Chondrocyte (in vitro differentiated cells): ENCODE measurements at places on chromosomes 6 and 20. TPM values are rescaled to one million over a fixed set of nuclear protein-coding genes. Genes with fewer than 3 reads are reported as not detected.
A peak's percentile ranks its signal among the peaks of the same experiment; 100 is the strongest.

Gene BACH2
- 7.8 to 10.5 TPM (median 8.3 TPM) in 3 replicates for total RNA-seq

Gene ADGB
- not detected in 3 replicates for total RNA-seq

Gene IL17F
- not detected in 3 replicates for total RNA-seq

Gene DCDC2
- 0.15 to 0.30 TPM in 2 of 3 replicates, not detected in the other for total RNA-seq

Gene TAP2
- total RNA-seq = 16.3 to 28.0 TPM (median 20.3 TPM) in 3 replicates

Gene TSHZ2
- 0.28 to 0.37 TPM in 2 of 3 replicates, not detected in the other for total RNA-seq

Gene DEFB124
- not detected in 3 replicates for total RNA-seq

DNA sequence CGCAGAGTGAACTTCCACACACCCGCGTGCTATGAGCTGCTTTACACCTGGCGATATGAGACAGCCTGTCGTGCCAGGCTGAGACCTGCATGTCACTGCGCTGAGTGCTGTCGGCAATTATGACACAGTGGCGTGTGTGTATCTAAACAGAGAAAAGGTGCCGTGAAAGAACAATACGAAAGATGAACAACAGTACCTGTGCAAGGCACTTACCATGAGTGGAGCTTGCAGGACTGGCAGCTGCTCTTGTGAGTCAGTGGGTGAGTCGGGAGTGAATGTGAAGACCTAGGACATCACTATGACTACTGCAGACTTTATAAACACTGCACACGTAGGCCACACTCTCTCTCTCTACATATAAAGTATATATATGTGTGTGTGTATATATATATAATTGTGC lies 68.5 kb upstream of the DUSP22 start:
- no peak overlapping the region for H3K27ac ChIP-seq
- no peaks in the 10 kb centered on the region for H3K36me3 ChIP-seq
- no peak for DNase-seq
- H3K27me3 ChIP-seq = no peaks in the 10 kb centered on the region
- H3K4me1 ChIP-seq = peaks cover 13% of the 10 kb centered on the region

- H3K4me3 ChIP-seq = no peak overlapping the region
- peaks cover 14% of the 10 kb centered on the region for H3K27me3 ChIP-seq
- H3K27ac ChIP-seq = no peak overlapping the region
- H3K4me1 ChIP-seq = peaks cover 7% of the 10 kb centered on the region
- DNase-seq = no peak
Measured at GRCh38 chr6:159041181-159041580, 3.6 kb downstream of the TAGAP start.

DNA sequence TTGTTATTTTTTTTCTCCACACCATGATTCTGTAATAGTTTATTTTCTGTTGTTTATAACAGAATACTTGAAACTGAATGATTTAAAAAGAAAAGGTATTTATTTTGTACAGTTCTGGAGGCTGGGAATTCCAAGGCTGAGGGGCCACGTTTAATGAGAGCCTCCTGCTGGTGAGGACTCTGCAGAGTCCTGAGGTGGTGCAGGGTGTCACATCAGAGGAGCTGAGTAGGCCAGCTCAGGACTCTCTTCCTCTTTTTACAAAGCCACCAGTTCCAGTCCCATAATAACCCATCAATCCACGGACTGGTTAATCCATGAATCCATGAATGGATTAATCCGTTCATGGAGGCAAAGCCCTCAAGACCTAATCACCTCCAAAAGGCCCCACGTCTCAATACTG lies 71.6 kb downstream of the TFAP2A start:
- H3K27me3 ChIP-seq = no peaks in the 10 kb centered on the region
- H3K4me3 ChIP-seq = no peak overlapping the region
- H3K27ac ChIP-seq = no peak overlapping the region
- no peaks in the 10 kb centered on the region for H3K4me1 ChIP-seq

GRCh38 chr6:26296556-26296856 lies 68.5 kb upstream of the BTN3A2 start:
- peak overlapping the region; percentile 41 for H3K27ac ChIP-seq
- DNase-seq = no peak
- H3K4me3 ChIP-seq = no peak overlapping the region
- no peaks in the 10 kb centered on the region for H3K36me3 ChIP-seq
- H3K27me3 ChIP-seq = no peaks in the 10 kb centered on the region
- H3K4me1 ChIP-seq = peaks cover 21% of the 10 kb centered on the region

- DNase-seq = no peak
- no peak overlapping the region for H3K27ac ChIP-seq
- H3K36me3 ChIP-seq = no peaks in the 10 kb centered on the region
- no peaks in the 10 kb centered on the region for H3K4me1 ChIP-seq
- no peak overlapping the region for H3K4me3 ChIP-seq
- H3K27me3 ChIP-seq = peaks cover 6% of the 10 kb centered on the region
Measured at GRCh38 chr6:126891158-126891557, 227.3 kb upstream of the RSPO3 start.

DNA sequence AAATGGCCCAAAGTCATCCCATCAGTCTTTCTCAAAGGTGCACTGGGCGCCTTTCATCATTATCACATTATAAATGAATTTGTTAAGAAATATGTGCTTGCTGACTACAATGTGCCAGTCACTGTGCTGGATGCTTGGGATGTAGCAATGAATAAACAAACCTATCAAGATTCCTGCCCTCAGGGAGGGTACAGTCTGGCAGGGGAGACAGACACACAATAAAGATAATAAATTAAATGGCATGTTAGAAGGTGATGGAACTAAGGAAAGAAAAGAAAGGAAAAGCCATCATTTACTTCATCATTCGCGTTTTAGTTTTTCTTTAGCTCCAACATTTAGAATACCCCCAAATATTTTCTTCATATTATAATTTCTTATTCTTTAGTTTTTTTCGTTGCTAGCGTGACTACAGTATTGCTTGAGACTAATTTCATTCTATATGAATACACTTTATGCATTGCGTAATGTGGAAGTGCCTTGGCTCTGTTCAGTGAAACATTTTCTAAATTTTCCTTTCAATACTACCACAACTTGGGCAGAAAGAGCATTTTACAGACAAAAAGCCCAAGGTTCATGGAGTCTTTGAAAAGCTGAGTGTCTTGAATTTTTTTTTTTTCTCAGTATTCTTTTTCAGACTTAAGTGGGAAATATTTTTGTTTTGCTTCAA lies 48.7 kb upstream of the CITED2 start:
- H3K4me1 ChIP-seq = peaks cover 19% of the 10 kb centered on the region
- H3K4me3 ChIP-seq = no peak overlapping the region
- H3K27ac ChIP-seq = no peak overlapping the region
- peaks cover 1% of the 10 kb centered on the region for H3K36me3 ChIP-seq
- DNase-seq = no peak

DNA sequence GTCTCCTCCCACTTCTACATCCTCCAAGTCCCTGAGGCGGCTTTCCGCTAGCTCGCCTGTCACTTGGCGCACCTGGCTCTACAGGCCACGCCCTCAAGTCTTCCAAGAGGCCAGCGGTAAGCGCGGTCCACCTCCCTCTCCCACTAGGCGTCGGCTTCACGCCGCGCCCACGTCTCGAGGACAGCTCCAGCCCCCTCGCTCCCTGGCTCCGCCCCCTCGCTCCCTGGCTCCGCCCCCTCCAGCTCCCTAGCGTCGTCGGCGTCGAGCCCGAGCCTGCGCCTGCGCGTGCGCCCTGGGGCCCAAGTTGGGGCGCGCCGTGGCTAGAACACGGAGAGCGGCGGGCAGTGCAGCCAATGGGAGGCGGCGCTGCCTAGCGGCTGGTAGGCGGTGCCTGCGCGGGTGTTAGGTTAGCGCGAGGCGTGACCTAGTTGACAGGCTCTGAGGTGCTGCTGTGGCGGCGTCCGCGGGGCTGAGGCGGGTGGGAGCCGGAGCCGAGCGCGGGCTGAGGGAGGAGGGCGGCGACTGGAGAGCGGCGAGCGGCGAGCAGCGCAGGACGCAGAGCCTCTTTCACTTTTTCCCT lies at the start of gene MACROD2:
TSS of gene MACROD2 (plus strand) at position 431 of the 580 bp plus-strand sequence.
- peaks cover 6% of the 10 kb centered on the region for H3K4me1 ChIP-seq
- peaks cover under 1% of the 10 kb centered on the region for H3K27me3 ChIP-seq
- H3K4me3 ChIP-seq = peak within 1 kb of the TSS; percentile 82
- DNase-seq = peak; percentile 95
- H3K36me3 ChIP-seq = peaks cover 3% of the 10 kb centered on the region

GRCh38 chr6:138593909-138594757 lies 94.8 kb upstream of the NHSL1 start:
- no peaks in the 10 kb centered on the region for H3K36me3 ChIP-seq
- H3K27me3 ChIP-seq = no peaks in the 10 kb centered on the region
- no peak for DNase-seq
- peaks cover 24% of the 10 kb centered on the region for H3K4me1 ChIP-seq
- H3K4me3 ChIP-seq = peak overlapping the region; percentile 66
- peak overlapping the region; percentile 96 for H3K27ac ChIP-seq

GRCh38 chr20:50859161-50859560 lies 64.3 kb downstream of the BCAS4 start:
- no peak for DNase-seq
- no peaks in the 10 kb centered on the region for H3K36me3 ChIP-seq
- H3K27ac ChIP-seq = no peak overlapping the region

GRCh38 chr6:25410102-25410501 lies 130.9 kb downstream of the CARMIL1 start:
- H3K4me3 ChIP-seq = no peak overlapping the region
- peaks cover 29% of the 10 kb centered on the region for H3K4me1 ChIP-seq
- H3K27ac ChIP-seq = no peak overlapping the region
- H3K36me3 ChIP-seq = no peaks in the 10 kb centered on the region
- no peak for DNase-seq

DNA sequence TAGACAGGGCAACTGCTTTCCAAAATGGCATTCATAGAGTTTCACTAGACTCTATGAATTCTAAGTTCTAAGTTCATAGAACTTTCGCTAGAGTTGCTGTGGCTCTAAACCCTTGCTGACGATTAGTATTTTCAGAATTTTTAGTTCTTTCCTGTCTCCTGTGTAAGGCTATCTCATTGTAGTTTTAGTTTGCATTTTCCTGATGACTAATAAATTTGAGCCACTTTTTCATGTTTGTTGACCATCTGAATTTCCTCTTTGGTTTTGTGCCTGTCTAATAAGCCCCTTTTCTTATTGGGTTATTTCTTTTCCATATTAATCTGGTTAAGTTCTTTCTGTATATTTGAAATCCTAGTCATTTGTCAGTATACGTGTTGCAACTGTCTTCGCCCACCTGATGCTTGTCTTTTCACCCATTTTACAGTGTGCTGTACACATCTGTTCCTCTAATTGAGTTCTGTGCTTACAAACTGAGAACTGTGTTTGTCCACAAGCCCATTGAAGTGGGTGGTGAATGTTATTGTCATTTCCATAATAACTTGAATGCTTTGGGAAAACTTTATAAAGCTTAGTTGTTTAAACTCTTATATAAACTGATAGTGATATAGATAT lies 177.7 kb upstream of the CDYL start:
- no peaks in the 10 kb centered on the region for H3K27me3 ChIP-seq
- H3K36me3 ChIP-seq = no peaks in the 10 kb centered on the region

- peaks cover 27% of the 10 kb centered on the region for H3K4me1 ChIP-seq
- H3K36me3 ChIP-seq = peaks cover 17% of the 10 kb centered on the region
- H3K4me3 ChIP-seq = no peak overlapping the region
- DNase-seq = no peak
Measured at GRCh38 chr6:152975204-152975915, 7.5 kb downstream of the FBXO5 start.

- peaks cover 22% of the 10 kb centered on the region for H3K4me1 ChIP-seq
- H3K27ac ChIP-seq = peak overlapping the region; percentile 95
- no peaks in the 10 kb centered on the region for H3K27me3 ChIP-seq
Measured at GRCh38 chr6:158849899-158850806, 31.0 kb upstream of the EZR start.

DNA sequence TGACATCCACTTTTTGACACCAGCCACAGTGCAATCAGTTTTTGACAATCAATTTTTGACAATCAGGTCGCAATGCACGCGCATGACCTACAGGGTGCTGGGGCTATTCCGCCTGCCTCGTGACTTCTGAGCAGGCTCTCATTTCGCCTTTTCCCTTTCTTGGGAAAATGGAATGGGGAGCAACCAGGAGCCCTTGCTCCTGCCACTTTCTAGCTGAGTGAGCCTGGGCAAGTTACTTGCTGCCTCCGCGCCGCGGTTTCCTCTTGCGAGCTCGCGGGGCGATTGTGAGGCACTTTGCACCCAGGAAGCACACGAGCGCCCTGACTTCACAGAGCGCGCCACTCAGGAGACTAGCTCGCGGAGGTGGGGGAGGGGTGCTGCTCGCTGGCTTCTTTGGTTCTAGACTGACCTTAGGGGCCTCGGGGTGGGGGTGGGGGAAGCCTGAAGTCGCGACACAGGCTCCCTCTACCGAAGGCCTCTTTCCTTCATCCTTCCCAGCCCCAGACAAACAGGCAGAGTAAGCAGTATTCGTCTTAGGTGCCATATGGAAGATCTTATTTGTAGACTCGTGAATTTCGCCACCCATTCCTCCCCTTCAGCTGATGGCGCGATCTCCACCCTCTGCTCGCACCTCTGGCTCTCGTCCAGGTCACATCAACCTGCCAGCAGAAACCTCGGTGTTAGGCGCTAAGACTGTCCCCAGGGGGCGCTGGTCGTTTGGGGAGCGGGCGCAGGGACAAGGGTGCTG lies 4.6 kb downstream of the TP53TG5 start:
- no peaks in the 10 kb centered on the region for H3K4me1 ChIP-seq
- DNase-seq = no peak
- peak overlapping the region; percentile 65 for H3K4me3 ChIP-seq

GRCh38 chr6:32164295-32164694 lies at the start of gene EGFL8:
TSS of gene EGFL8 (plus strand) at chr6:32164595. CDS start at chr6:32166166, 1,571 bp downstream.
- H3K4me1 ChIP-seq = peaks cover 4% of the 10 kb centered on the region
- peak within 1 kb of the TSS; percentile 59 for H3K27ac ChIP-seq
- no peaks in the 10 kb centered on the region for H3K27me3 ChIP-seq
- DNase-seq = peak; percentile 26
- no peak within 1 kb of the TSS for H3K4me3 ChIP-seq
- H3K36me3 ChIP-seq = peaks cover 19% of the 10 kb centered on the region

DNA sequence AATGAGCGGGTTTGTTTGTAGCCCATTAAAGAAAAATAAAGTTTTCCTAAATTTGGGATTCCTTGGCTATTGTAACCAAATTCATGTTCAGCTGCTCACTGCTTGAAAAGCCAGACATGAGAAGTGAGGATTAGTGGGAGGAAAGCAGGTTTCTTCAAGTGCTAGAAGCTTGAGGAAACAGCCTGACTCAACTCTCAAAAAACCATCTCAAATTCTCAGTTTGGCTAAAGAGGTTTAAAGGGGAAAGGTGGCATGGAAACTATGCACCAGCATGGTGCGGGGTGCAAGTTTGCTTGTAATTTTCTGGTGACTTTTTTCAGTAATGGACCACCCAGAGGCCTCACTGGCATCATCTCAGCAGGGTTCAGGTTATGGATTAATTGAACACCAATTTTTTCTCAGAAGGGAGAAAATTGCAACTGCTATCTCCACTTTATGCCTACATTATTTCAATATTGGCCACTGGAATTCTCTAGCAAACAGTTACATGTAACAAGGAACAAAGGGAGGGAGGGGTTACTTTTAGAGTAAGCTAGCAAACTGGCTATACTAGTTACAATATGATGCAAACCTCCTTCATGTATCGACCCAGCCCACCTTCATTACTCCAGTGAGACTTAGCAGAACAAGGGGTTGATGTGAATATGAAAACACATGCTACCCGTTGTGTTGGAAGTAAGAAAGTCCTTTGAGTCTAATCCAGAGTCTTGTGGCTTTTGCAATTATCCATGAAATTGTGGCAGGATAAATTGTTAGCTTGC lies 85.0 kb upstream of the IFNGR1 start:
- peaks cover 11% of the 10 kb centered on the region for H3K27me3 ChIP-seq
- H3K27ac ChIP-seq = no peak overlapping the region
- no peaks in the 10 kb centered on the region for H3K36me3 ChIP-seq
- no peak for DNase-seq
- H3K4me3 ChIP-seq = no peak overlapping the region
